Activated naive CD8-positive, alpha-beta T cell treated with anti-CD3 and anti-CD28 coated beads for 36 hours (primary cell): ENCODE measurements at places on chromosomes 4 and X.

DNA sequence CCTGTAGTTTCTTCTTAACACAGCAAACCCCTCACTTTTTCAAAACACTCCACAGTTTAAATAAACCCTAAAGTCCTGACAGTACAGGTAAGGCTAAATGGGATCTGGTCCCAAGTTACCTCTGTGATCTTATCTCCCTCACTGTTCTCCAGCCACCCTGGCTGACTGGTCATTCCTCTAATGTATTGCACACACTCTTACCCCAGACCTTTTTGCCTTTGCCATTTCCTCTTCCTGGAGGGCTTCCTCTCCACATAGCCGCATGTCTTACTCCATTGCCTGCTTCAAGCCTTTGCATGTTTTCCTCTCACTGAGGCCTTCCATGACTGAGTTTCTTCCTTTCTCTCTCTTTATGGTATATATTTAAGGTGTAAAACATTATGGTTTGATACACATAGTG is 19.5 kb upstream of the ANXA3 start:
- no peak for DNase-seq

GRCh38 chr4:86497980-86498862 is 95.9 kb upstream of the PTPN13 start:
- no peak for DNase-seq

DNA sequence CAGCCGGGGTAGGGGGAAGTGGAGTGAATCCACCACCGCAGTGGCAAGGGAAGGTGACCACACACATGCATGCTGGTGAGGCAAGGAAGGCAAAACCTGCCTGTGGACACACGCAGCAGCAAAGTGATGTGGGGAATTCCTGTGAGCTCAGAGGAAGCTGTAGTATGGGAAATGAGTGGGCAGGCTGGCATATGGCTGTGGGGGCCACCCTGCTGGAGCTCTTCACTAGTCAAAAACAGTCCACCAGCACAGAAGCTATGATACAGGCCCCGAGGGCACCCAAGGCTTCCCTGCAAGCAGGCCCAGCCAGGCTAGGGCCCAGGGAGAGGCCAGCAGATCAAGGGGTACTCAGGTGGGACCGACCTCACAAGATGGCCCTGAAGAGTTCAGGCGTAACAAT is 239.1 kb downstream of the CHM start:
- DNase-seq: no peak

DNA sequence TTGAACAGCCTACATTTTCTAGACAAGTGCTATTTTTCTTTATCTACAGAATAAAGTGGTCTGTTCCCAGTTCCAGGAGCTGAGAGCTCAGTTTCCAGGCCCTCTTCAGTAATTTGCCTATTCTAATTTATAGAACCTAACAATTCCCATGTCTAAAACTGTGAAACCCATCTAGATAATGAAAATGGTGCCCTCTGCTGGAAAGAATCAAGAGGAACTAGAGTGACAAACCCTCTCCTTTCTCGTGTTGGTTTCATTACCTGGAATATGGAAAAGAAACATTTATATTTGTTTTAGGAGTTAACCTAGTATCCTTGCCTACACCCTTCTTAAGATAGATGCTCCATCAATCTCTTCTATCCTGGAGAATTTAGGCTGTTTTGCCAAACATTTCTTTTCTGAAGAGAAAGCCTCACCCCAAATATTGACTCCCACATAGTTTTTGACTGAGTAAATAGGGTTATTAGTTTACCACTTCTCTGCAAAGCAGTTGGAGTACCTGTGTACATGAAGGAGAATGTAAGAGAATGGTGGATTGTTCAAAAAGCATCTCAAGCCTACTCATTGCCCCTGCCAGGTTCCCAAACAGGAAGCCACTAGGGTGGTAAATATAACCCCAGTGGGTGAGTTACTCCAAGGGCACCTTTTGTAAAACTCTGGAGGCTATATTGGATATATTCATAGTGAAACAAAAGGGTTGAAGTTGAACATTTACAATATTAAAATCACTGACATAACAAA is 121.6 kb downstream of the RASL11B start:
- DNase-seq: no peak

DNA sequence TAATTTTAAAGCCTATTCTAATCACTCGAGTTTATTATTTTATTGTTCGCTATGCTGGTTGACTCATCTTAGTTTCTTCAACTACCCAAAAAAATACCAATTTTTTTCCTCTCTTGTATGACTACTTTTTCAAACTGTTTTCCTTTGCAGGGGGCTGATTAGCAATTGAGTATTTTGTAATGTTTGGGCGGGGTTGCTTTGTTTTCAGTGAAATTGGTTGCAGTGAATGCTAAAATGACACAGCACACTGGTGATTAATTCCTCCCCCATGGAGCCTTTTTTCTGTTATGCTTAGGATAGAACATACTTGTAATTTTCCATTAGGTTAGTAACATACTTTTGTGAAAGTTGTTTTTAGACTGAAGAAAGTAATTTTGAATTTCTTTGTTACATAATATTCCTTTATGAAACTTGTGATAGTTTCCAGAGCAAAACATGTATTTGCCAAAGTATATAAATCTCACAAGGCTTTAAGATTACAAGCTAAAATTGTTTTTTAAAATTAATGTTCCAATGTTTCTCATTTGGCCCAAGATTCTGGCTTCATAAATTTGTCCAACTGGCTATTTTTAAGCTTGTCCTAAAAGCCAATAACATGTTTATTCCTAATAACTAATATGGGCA is 120.4 kb downstream of the CHIC1 start:
- DNase-seq: no peak

- DNase-seq: no peak
Observed at GRCh38 chr4:158102904-158103303, 69.9 kb downstream of the GASK1B start.

- DNase-seq: no peak
Observed at GRCh38 chr4:5992171-5992827, 25.9 kb downstream of the C4orf50 start.

- no peak for DNase-seq
Observed at GRCh38 chr4:108700081-108700757, 49.8 kb downstream of the OSTC start.

GRCh38 chr4:133594390-133595207 is 445.5 kb downstream of the PCDH10 start:
- DNase-seq: no peak

GRCh38 chr4:123200051-123200940 is 196.3 kb upstream of the SPRY1 start:
- no peak for DNase-seq

DNA sequence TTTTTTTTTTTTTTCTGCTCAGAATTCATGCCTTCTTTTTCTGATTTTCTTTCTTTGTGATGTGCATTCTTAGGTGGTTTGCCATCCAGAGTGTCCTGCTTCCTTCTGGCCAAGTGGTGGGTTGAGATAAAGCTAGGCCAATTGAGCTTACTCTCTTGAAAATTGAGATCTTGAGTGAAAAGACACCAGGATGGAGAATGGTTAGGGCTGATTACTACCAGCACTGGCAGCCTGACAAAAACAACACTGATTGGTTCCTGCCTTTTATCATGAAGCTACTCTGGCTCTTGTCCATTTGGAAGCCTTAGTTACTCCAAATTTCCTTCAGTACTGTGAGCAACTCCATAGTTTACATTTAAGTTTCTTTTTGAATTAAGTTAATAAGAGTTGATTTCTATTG is 404.0 kb downstream of the PPARGC1A start:
- DNase-seq: no peak

DNA sequence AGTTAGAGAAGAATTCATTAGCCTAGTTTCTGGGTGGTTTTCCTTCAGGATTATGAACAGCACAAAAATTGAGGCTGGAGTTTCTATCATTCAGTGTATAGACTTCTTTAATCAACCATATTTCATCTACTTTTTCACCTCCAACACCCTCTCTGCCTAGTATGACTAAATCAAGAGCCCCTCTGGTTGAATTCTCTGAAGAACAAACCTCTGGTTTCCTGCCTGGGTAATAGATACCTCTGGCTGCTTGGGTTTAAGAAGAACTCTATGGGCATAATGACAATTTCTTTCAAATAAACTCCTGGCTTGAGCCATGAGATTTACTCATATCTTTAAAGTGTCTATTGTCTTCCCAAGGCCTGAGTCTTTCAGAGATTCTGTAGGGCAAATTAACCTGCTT is 66.5 kb downstream of the C4orf33 start:
- no peak for DNase-seq

- no peak for DNase-seq
Observed at GRCh38 chr4:168794881-168795280, 215.2 kb downstream of the CBR4 start.

DNA sequence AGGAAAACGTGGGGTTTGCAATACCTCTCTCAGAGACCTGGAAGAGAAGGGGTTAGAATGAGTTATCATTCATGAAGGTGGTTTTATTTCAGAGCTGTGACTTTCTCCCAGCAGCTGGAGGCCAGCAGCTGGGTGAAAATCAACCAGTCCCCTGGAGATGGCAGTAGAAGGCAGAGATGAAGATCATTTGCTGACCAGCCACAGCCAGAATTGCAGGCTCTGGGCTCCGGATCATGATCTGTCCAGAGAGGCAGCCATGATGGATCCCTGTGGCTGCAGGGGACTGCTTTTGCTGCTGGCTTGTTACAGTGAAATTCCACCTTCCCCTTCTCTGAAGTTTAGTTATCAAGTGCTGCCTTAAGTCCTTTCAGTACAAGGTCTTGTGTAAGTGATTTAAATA is 46.9 kb upstream of the TAB3 start:
- no peak for DNase-seq

DNA sequence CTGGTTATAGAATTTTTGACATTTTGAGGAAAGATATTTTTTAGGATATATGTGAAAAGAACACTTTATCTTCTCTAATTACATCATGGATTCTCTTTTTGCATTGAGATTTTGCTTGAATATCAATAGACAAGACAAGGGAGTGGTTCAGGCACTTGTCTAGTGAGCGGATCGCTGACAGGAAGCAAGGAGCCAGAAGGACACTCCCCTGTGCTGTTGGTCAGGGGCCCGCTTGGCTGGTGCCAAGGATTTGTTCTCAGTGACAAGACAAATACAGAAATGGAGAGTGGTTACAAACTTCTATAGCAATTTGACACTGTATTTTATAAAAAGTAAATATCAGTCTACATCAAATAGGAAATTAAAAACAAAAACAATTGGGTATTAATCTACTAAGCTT is 60.0 kb downstream of the SLC9B1 start:
- no peak for DNase-seq

DNA sequence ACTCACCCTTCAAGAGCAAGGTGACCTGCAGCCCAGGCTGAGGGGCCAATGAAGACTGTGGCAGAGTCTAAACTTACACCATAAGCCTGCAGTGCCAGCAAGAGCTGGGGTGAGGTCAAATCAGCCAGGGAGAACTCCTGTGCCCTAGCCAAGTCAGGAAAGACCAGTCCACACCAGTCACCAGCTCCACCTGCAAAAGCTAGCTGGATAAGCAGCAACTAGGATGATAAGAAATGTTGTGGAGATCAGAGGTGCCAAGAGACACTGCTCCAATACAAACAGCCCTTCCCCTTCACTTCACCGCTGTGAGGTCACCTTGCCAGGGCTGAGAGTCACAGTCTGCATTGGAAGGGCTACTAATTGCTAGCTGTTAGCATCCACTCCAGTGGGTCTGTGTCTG is 31.3 kb downstream of the NIPAL1 start:
- DNase-seq: no peak

DNA sequence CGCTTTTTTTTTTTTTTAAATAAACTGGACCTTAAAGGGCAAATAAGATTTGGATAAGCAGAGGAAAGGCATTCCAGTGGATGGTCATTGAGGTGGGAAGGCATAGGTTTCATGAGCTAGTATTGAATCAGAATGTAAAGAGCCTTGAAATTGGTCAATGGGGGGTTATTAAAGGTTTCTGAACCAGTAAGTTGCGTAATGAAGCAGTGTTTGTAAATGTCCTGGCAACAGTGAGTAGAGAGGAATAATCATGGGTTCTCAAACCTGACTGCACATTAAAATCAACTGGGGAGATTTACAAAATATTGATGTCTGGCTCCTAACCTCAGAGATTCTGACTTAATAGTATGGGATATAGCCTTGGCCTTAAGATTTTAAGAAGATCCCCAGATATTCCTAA is 23.2 kb upstream of the AMOT start:
- DNase-seq: no peak

DNA sequence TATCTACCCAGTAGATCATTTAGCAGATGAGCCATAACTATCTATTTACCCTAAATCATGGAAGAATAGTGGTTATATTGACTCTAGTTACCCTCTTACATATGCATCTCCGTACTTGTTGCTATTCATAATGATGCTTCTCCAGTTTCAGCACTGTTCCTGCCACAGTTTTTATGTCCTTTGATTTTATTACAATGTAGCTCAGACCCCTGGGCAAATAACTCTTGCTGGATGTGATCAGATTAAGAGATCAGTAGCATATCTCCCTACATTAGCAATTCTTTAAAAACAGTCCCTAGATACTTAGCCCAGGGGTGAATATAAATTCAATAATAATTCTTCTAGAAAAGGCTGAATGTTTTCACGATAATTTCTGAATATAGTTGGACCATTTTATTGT is 696.5 kb downstream of the ADGRL3 start:
- no peak for DNase-seq

- no peak for DNase-seq
Observed at GRCh38 chr4:150256225-150256620, 178.0 kb downstream of the DCLK2 start.

DNA sequence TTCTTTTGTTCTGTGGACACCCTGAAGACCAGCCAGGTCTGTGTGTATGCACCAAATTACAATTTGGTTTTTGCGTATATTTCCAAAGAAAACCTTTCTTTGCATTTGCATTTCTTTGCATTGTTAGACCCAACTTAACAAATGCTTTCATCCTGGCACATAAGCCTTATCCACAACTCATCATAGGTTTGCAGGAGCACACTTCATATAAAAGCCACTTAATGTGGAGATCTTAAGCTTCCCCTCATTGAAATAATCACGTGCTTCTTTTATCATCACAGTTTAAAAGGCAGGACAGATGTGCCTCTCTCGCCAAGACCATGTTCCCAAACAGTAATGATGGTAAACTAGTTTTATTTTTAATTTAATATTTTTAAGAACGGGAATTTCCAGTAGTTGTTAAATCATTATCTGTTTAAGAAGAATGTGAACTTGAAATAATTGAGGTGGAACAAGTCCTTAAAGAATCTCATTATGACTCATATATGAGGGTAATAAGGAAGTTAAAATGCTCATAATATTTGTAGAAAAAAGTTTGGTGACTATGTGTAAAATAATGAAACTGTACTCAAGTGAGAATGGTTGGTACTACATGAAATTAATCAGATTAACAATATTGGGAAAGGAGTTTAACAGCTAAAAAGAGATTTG is 65.5 kb downstream of the GLRA3 start:
- DNase-seq: no peak

GRCh38 chr4:182409271-182409670 is 166.1 kb downstream of the TENM3 start:
- DNase-seq: no peak
